ENCODE measurements at places on chromosomes 6 and 20.

GRCh38 chr6:85115376-85115775 is 334.5 kb upstream of the NT5E start:
- H3K36me3 ChIP-seq: no peaks in the 10 kb centered on the region
- no peaks in the 10 kb centered on the region for H3K27me3 ChIP-seq
- H3K4me3 ChIP-seq: no peak overlapping the region
- H3K27ac ChIP-seq: no peak overlapping the region
- H3K4me1 ChIP-seq: no peaks in the 10 kb centered on the region

GRCh38 chr6:72151742-72152141 is 265.4 kb downstream of the RIMS1 start:
- DNase-seq: no peak
- no peaks in the 10 kb centered on the region for H3K4me1 ChIP-seq
- H3K4me3 ChIP-seq: no peak overlapping the region
- H3K27ac ChIP-seq: no peak overlapping the region
- no peaks in the 10 kb centered on the region for H3K27me3 ChIP-seq

- H3K4me3 ChIP-seq: no peak overlapping the region
- H3K36me3 ChIP-seq: peaks cover 2% of the 10 kb centered on the region
- H3K27me3 ChIP-seq: peaks cover 26% of the 10 kb centered on the region
These were observed 38.0 kb upstream of the GMPR start for GRCh38 chr6:16200321-16200883.

- peaks cover 51% of the 10 kb centered on the region for H3K4me1 ChIP-seq
- H3K4me3 ChIP-seq: peak overlapping the region; percentile 69
- no peak for DNase-seq
- peak overlapping the region; percentile 70 for H3K27ac ChIP-seq
These were observed 31.2 kb upstream of the MAPK13 start for GRCh38 chr6:36098920-36099647.

GRCh38 chr6:120211955-120212792 is 862.6 kb upstream of the MAN1A1 start:
- no peaks in the 10 kb centered on the region for H3K27me3 ChIP-seq
- no peak overlapping the region for H3K27ac ChIP-seq
- no peaks in the 10 kb centered on the region for H3K4me1 ChIP-seq
- H3K4me3 ChIP-seq: no peak overlapping the region
- peaks cover 1% of the 10 kb centered on the region for H3K36me3 ChIP-seq

GRCh38 chr20:10861619-10862018 is 187.8 kb upstream of the JAG1 start:
- H3K4me3 ChIP-seq: no peak overlapping the region
- no peaks in the 10 kb centered on the region for H3K4me1 ChIP-seq
- H3K27ac ChIP-seq: no peak overlapping the region
- DNase-seq: no peak

GRCh38 chr6:52186480-52186879 is 305 bp downstream of the IL17A start:
- no peak overlapping the region for H3K4me3 ChIP-seq
- peaks cover 87% of the 10 kb centered on the region for H3K27me3 ChIP-seq
- peaks cover 2% of the 10 kb centered on the region for H3K36me3 ChIP-seq
- no peaks in the 10 kb centered on the region for H3K4me1 ChIP-seq
- H3K27ac ChIP-seq: no peak overlapping the region
- no peak for DNase-seq

GRCh38 chr20:20492521-20493332 is 124.8 kb downstream of the INSM1 start:
- peaks cover 25% of the 10 kb centered on the region for H3K36me3 ChIP-seq
- no peak overlapping the region for H3K4me3 ChIP-seq
- no peaks in the 10 kb centered on the region for H3K27me3 ChIP-seq
- DNase-seq: no peak

DNA sequence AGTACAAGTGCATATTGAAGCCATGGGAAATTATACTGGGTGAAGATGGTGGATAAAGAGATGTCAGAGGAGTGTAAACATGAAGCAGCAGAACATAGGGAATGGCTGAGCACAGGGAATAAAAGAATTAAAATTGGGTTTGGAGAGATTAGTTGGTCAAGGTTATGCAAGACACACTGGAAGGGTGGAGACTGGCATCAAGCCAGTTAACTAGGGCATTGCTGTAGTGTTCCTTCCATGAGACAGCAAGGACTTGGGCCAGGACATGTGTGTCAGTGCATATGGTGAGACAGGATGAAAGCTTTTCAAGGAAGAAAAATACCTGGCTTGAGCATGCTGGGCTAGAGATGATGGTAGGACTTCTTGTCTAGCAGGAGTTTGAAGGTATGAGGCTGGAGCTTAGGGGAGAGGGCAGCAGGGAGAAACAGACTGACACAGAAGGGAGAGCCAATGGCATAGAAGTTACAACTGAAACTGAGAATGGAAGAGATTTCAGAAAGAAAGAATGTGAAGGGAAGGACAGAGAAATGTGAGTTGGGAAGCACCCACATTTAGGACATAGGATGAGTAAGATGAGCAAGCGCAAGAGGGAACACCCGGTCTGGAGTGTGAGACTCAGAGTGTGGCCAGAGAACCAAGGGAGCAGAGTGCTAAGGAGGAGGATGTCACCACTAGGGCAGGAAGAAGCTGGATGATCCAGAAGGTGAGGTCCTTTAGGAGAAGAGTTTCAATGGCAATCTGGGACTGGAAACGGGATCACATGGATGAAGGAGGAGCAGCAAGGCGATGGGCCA is 14.5 kb upstream of the TMEM170B start:
- no peak for DNase-seq
- no peak overlapping the region for H3K27ac ChIP-seq
- H3K4me3 ChIP-seq: no peak overlapping the region
- peaks cover 7% of the 10 kb centered on the region for H3K27me3 ChIP-seq
- no peaks in the 10 kb centered on the region for H3K4me1 ChIP-seq

- H3K27ac ChIP-seq: no peak overlapping the region
- H3K4me3 ChIP-seq: no peak overlapping the region
- H3K4me1 ChIP-seq: peaks cover 40% of the 10 kb centered on the region
- H3K27me3 ChIP-seq: no peaks in the 10 kb centered on the region
These were observed 8.7 kb downstream of the REPS1 start for GRCh38 chr6:138979365-138979764.

DNA sequence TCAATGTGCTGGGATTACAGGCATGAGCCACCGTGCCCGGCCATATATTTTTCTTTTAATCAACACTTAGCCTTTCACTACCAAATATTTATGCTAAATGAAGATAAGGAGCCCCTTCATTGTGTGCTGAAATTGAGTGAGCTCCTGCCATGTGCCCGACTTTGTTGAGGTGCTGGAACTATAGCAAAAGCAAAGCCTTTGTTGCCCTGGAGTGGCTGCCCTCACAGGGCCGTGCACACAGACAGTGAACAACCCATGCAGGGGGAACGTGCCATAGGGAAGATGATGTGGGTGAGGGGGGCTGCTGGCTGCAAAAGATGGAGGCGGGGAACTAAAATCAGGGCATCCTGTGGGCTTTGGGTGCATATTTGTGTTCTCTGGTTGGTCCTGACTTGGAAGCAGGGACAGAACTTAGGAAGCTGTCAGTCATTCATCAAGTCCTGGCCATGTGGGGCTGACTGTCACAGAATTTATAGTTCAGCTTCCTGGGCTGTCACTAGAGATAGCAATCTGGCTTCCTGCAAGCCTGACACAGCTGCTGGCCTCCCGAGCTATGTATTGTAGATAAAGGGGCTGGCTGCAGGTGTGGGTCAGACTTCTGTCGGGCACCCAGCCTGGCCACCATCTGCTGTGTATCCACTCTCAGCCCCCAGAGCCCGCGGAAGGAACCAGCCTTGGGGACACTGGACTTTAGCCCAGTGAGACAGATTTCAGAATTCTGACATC is 56.8 kb upstream of the MPC1 start:
- peaks cover 22% of the 10 kb centered on the region for H3K4me1 ChIP-seq
- no peaks in the 10 kb centered on the region for H3K36me3 ChIP-seq
- H3K27ac ChIP-seq: no peak overlapping the region
- H3K27me3 ChIP-seq: peaks cover 21% of the 10 kb centered on the region
- DNase-seq: no peak
- H3K4me3 ChIP-seq: no peak overlapping the region

DNA sequence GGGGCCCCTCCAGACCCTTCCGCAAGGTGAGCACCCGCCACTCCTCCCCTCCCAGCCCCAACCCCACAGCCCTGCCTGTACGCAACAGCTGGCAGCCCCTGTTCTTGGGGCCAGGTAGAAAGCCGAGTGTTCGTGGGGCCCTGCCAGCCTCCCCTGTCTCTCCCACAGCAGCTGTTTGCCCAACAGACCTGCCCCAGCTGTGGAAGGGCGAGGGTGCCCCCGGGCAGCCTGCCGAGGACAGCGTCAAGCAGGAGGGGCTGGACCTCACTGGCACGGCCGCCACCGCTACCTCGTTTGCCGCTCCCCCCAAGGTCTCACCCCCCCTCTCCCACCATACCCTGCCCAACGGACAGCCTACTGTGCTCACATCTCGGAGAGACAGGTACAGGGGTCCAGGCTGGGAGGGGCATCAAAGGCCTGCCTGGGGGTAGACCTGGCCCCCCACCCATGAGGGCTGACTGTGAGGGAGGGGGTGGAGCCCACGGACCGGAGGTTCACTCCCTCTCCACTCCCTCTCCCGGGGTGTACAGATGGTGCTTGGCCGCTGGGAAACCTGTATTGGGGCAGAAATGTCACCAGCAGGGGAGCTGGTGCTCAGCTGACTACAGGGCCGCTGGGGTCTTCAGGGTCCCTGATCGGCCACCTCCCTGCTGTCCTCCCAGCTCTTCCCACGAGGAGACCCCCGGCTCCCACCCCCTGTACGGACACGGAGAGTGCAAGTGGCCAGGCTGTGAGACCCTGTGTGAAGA is 41.1 kb downstream of the FOXP4 start:
- H3K27me3 ChIP-seq: no peaks in the 10 kb centered on the region
- no peak overlapping the region for H3K4me3 ChIP-seq
- H3K27ac ChIP-seq: no peak overlapping the region
- peaks cover 1% of the 10 kb centered on the region for H3K36me3 ChIP-seq
- no peak for DNase-seq

DNA sequence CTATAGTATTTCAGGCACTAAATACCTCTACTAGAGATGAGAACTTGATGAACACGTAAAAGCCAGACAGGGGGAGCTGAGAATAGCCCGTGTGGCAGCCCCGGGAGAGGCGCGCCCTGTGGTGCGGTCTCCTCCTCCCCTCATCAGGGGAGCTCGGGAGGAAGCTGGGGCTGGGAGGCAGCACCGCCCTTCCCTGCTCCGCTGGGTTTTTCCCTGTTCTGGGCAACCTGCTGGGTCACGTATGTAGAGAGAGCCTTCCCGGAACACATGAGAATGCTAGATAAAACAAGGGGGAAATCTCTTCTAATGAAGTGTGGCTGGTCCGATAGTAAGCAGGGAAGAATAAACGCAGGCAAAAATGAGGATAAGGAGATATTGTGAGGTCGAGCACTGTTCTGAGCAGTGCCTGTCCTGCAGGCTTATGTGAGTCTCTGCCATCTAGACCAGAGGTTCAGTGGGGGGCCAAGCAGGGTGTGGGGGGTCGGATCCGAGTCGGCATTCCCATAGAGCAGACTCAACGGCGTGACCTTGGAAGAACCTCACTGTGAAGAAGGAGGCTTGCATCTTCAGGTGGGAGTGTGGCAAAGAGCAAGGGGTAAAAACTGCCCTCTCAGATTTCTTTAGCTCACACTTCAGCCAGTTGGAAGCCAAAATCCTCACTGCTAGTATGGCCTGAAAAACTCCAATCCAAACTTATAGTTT is 13.4 kb upstream of the RPS6KA2 start:
- H3K27me3 ChIP-seq: peaks cover 60% of the 10 kb centered on the region
- no peak for DNase-seq
- H3K27ac ChIP-seq: no peak overlapping the region
- H3K4me1 ChIP-seq: no peaks in the 10 kb centered on the region

DNA sequence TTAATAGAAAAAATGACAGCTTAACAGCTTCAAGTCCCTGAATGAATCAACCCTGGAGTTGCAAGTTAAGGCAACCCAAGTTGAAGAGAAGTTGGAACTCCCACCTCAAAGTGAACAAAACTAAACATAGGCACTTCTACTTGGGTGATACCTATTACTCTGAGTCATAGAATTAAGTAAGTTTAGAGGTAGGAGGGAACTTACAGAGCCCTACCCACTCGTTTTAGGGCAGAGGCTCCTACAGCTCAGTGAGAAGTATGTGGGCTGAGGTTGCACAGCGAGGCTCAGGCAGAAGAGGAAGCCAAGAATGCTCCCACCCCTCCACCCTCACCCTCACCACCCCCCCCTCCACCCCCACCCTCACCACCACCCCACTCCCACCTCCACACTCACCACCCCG is 42.2 kb downstream of the NFATC2 start:
- peak; percentile 67 for DNase-seq
- H3K36me3 ChIP-seq: peaks cover 26% of the 10 kb centered on the region
- H3K27ac ChIP-seq: peak overlapping the region; percentile 99
- H3K4me1 ChIP-seq: peaks cover 81% of the 10 kb centered on the region
- H3K4me3 ChIP-seq: peak overlapping the region; percentile 47

- peaks cover 3% of the 10 kb centered on the region for H3K36me3 ChIP-seq
- peaks cover 24% of the 10 kb centered on the region for H3K4me1 ChIP-seq
- no peak overlapping the region for H3K27ac ChIP-seq
- H3K4me3 ChIP-seq: no peak overlapping the region
- no peaks in the 10 kb centered on the region for H3K27me3 ChIP-seq
These were observed 38.7 kb downstream of the ACSS2 start for GRCh38 chr20:34915131-34915530.

DNA sequence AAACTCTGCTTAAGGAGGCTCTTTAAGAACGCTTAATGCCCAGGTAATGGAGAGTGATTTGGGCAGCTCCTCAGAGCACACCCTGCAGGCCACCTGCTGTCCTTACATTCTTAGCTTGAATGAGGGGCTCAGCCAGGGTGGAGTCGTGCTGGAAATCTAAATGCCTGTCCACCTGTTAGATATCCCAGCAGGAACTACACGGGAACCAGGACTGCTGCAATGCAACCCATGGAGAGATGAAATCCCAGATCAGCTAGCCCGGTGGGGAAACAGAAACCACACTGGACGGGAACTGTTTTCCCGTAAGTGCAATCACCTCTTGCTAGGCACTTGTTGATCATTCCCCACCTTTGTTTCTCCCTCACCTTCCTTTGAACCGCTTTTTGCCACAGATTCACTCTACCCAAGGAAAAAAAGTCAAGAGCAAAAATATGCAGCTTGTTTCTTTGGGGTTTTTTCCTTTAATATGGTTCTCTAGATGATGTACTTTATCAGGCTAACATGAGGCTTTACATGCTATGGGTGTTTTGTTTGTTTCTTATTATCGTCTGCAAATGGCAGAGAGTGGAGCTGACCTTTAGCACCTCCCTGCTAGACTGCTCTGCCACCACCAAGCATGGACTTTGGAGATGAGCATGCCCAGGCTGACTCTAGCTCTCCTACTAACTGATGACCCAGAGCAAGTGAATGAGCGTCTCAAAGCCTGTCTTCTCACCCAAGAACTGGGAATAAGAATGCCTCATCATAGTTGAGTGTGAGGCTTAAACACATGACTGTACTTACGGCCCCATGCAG is 125.9 kb upstream of the TNFAIP3 start:
- H3K4me1 ChIP-seq: peaks cover 13% of the 10 kb centered on the region
- no peak for DNase-seq
- H3K36me3 ChIP-seq: no peaks in the 10 kb centered on the region
- H3K27me3 ChIP-seq: peaks cover 10% of the 10 kb centered on the region
- no peak overlapping the region for H3K4me3 ChIP-seq

- no peaks in the 10 kb centered on the region for H3K4me1 ChIP-seq
- no peak overlapping the region for H3K27ac ChIP-seq
- no peak overlapping the region for H3K4me3 ChIP-seq
- DNase-seq: no peak
- H3K36me3 ChIP-seq: no peaks in the 10 kb centered on the region
These were observed 570.0 kb downstream of the TBC1D32 start for GRCh38 chr6:120764312-120764711.
